ENCODE measurements at places on chromosomes 16 and 17.

DNA sequence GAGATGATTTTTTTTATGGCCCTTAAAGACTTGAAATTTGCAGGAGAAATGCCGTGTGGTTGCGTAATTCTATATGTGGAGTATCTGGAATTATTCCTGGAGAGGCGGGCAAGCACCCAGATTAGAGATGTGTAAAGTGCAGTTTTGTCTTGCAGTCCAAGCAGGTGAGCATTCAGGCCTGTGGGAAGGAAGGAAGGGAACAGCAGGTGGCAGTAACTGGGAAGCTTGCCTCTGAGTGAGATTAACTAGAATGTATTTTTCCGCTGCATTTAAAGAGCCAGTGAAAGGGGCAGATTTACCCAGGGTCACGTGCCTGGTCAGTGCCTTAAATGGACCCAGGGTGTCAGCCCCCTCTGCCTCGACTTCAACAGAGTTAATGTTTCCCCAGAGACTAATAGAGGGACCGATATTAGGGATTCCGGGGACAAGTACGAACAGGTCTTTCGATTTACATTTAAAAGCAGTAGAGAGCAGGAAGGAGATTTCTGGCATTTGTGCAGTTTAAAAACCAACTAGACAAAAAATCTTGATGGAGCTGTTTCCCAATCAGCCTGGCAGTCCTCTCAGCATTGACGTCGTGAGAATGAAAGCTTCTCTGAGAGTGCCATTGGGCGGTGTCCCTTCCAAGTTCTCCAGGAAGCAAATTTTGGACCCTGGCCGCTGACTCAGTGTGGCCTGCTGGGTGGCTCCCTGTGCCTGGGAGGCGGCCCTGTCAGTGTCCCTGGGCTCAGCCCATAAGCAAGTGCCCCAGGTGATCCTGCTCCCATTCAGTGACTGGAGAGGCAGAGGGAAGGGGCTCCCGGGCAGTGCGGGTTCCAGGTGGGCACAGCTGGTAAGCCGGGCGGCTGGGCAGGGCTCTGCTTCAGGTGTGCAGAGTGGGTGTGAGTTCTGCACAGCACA lies 38.2 kb downstream of the KSR1 start:
- DNase-seq, result peak; percentile 15

- no peak for DNase-seq
Observed at GRCh38 chr16:55557186-55557585, 9.3 kb upstream of the CAPNS2 start.

GRCh38 chr17:59371416-59372100 lies 40.1 kb downstream of the YPEL2 start:
- DNase-seq, result no peak

DNA sequence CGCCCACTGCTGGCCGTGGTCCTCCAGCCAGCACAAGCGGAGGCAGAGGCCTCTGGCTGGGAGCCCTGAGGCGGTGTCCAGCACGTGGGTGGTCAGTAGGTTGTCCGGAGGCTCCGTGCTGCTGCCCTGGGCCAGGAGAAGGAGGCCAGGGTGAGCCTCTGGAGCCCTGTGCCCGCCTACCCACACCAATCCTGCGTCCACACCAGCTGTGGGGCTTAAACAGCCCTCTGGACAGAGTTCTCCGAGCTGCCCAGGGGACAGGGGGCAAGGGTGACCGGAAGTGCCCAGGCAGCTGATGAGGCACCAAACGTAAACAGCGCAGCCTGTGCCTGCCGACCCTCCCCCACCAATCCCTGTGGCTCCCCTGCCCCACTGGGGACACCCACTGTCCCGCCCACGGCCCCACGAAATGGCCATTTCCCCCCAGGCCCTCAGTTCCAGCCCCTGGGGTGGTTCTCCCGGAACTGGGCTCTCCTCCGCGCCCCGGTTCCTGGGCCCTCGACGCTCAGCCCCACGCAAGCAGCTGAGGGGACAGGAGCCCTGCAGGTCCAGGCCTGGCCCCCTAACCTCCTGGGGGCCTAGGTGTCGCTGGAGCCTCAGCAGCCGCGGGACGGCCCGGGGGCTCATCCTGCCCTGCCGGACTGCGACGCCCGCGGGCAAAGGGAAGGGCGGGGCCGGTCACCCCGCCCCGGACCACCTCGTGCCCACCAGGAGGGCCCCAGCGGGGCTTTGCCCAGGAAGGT lies 27.9 kb upstream of the DBNDD1 start:
- no peak for DNase-seq

- no peak for DNase-seq
Observed at GRCh38 chr17:17151541-17151940, 54.6 kb downstream of the PLD6 start.

DNA sequence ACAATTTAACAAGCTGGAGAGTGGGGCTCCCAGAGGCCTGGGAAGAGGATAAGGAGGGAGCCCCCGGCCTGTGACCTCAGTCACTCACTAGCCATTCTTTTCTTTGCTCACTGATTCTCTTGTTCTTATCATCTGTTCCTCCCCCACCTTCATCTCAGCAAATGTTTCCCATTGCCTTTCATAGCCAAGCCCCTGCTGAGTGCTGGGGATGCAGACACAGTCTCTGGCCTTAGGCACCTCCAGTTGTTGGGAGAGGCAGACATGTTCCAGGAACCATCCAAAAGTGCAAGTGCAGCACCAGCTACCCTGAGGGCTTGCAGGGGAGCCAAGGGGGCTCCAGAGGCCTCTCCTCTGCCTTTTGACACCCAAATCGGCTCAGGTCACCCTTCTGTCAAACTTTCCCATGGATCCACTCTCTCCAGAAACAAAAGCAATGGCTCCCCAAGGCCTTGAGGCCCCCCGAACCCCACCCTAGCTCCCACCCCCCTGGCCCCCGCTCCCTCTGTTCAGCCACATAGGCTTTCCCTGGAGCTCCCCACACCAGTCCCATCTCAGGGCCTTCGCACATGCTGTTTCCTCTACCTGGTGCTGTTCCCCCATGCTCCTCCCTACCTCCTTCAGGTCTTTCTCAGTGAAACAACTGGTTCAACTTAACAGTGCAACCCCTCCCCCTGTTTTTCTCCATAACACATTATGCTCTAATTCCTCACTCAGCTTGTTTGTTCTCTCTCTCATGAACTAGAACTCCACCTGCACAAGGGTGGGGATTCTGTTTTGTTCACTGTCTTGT lies 14.9 kb upstream of the KCNJ12 start:
- no peak for DNase-seq

- no peak for DNase-seq
Observed at GRCh38 chr17:40063187-40063771, 514 bp downstream of the THRA start.

GRCh38 chr16:53973021-53973420 lies 269.1 kb downstream of the FTO start:
- DNase-seq, result no peak

GRCh38 chr17:82126556-82127314 lies 28.7 kb upstream of the FASN start:
- no peak for DNase-seq

DNA sequence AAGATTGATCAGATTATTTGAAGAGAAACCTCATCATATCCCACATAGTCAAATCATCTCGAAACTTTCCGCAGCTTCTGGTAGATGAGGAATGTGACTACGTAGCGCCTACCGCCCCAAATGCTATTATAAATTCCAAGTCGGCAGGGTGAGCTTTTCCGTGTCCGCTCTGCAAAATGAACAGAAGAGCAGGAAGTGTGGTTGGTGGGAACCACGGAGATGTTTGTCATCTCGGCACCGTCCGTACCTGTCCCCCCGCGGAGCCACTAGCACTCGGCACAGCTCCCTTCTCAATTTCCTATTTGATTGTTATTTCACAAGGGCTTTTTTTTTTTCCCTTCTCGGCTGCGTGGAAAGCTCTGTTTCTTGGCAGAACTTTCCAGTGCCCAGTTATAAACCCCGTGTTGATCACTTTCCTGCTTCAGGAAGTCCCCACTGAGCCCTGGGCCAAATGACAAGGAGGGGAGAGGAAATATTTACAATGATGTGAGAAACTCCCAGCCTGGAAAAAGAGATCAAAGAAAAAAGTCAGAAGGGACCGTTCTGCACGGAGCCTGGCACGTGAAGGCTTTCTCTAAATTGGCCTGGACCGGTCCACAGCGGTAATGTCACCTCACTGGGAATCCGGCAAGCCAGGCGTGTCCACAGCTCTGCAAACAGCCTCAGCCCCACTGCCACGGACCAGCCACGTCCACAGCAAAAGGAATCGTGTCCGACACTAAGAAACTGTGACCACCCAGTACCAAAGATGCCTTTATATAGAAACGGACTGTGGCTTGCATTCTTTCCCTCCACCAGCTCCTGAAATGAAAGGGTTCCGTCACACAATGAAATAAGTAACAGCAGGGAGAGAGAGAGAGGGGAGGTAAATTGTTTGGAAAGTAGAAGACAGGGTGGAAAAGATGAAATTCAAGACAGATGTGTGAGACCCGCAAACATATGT lies 65.0 kb downstream of the MRM3 start:
- DNase-seq, result peak; percentile 59

DNA sequence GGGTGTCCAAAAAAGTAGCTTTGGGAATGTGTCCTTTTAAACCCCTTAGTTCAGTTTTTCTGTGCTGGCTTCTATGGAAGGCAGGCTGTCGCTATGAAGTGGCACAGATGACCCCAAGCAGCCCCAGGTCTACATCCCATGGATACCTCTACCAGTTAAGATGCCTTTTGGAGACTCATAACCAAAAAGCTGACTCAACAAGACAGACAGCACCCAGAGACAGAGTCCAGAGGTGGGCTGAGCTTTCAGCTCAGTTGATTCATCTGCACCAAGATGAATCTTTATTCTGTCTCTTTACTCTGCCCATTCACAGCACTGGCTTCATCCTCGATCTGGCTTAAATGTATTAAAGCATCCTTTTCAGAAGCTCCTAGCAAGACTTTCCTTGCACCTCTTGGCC lies 29.8 kb upstream of the RBBP6 start:
- DNase-seq, result no peak

DNA sequence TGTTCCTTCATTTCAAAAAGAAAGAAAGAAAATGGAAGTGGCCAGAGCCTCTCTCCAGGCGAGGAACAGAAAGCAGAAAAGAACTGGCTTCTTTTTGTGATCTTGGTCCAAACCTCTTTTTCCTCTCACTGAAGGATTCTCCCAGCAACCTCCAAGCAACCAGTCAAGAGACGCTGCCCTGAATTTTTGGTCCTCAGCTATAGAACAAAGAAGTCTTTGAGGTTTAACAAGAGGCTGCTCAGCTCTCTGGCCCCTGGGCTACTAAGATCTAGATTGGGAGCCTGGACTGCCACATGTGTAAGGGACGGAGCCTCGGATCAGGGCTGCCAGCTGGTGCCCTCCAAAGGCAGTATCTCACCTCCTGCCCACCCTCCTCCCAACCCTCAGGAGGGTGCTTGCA lies 62.6 kb downstream of the AXIN2 start:
- DNase-seq, result no peak

DNA sequence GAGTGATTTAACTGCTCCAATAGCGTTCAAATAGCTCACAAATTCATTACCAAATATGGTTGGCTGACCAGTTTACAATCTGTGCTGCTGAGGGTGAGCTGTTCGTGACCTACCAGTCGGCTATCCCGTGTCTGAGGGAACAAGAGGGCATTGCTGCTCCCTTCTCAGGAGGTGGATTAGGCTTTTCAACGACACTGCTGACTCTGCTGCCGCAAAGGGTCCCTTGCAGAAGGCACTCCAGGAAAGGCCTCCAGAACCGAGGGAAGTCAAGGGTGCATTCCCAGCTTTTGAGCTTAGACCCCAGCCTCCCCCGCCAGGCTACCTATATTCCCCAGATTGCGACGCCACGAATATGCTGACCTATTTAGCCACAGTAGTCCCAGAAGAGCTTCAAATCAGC lies 32.3 kb downstream of the GJC1 start:
- no peak for DNase-seq

DNA sequence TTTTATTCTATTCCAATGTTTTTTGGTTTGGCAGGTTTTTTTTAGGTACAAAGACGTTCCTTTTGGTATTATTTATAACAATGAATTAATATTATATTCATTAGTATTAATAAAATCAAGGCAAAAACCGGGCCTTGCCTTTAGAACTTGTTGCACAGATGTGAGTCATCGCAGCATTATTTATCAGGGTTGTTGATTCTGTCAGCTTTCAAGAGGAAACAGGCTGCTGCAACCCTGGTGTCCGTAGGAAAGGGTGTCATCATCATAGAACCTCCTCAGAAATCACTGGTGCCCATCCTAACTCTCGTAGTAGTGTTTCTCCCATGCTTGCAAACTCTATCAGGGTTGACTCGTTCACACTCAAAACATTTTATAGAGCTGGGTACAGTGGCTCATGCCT lies 10.2 kb upstream of the LRRC37B start:
- no peak for DNase-seq

- DNase-seq, result no peak
Observed at GRCh38 chr17:1976000-1976682, 49.0 kb downstream of the RTN4RL1 start.

DNA sequence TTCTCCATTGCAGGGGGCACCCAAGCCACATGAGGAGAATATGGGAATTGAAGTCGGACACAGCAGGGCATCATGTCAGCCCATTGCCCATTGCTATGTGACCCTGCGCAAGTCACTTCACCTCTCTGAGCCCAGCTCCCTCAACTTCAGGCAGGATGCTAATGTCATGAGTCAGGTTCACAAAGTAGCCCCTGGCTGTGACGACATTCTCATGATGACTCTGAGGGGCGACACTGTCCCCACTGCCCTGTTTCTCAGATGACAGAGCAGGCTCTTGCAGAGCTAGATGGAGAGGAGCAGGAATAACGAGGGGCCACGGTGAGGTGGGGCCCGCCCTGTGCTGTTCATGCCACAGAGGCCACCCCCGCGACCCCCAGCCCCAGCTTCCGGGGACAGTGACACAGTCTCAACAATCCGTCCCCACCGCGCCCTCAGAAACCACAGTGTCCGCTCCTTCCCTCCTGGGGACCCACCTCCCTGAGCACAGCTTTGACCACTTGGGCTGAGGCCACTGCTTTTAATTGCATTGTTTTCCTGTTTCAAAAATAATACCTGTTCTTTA lies 13.2 kb upstream of the ZNF469 start:
- no peak for DNase-seq

DNA sequence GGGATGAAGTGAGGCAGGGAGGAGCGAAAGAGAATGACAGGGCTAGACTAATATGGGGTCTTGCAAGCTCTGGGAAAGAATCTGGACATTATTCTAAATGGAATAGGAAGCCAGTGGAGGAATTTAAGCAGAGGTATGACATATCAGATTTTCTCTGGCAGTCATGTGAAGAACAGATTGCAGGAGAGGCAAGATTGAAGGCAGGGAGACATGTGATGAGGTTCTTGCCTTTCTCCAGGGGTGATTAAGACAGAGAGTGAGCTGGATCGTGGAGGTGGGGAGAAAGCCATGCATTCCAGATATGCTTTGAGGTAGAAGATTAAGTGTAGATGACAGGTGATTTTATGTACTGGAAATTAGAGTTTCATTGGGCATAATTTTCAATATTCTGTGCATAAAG lies 4.3 kb upstream of the THAP11 start:
- no peak for DNase-seq
